ENCODE measurements at places on chromosomes 11 and 22.
A peak's percentile ranks its signal among the peaks of the same experiment; 100 is the strongest.

DNA sequence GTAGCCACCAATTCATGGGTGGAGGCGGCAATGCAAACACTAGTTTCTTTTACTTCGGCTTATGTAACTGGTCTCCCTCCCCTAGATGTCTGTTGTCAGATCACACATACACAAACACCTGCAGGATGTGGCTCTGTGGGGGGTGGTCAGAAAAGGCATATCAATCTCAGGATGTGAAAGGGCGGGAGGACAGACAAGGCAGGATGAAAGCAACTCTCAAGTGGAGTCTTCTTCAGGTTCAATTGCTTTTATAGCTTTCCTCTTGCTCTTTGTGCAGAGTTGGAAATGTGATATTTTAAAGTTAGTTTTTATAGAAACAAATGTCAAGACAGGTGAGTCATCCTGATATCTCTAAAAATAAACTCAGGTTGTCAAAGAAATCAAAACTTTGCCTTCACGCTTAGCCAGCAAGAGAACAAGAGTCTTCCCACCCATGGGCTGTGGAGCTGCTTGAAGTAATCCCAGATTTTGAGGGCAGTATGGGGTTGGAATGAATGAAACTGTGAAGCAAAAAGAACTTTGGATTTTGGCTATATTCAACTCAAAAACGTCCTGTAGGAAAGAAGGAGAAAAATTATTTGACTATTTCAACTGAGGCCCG is 423.4 kb downstream of the GUCY1A2 start:
- no peak for DNase-seq

GRCh38 chr11:90558328-90558865 is 335.5 kb upstream of the CHORDC1 start:
- DNase-seq: no peak

DNA sequence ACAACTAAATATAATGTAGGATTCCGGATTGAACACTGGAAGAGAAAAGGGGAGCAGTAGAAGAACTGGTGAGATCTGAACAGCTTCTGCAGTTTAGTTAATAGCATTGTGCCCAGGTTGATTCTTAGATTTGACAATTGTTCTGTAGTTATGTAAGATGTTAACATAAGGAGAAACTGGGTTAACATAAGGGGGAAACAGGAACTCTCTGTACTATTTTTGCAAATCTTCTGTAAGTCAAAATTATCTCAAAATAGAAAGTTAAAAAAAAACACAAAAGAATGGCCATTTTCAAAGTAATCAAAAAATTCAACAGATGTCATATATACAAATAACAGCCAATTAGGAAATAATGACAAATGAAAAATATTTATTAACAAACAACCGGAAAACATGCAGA is 18.7 kb upstream of the LRP5 start:
- no peak for DNase-seq

- DNase-seq: peak; percentile 89
Observed at GRCh38 chr22:21726650-21727049, 8.9 kb downstream of the YPEL1 start.
